ENCODE measurements at places on chromosomes 1 and 21. TPM values are rescaled to one million over a fixed set of nuclear protein-coding genes. Genes with fewer than 3 reads are reported as not detected.

The PBX1 gene
- total RNA-seq = 7.9 TPM

The LRRC39 gene
- not detected for total RNA-seq

DNA sequence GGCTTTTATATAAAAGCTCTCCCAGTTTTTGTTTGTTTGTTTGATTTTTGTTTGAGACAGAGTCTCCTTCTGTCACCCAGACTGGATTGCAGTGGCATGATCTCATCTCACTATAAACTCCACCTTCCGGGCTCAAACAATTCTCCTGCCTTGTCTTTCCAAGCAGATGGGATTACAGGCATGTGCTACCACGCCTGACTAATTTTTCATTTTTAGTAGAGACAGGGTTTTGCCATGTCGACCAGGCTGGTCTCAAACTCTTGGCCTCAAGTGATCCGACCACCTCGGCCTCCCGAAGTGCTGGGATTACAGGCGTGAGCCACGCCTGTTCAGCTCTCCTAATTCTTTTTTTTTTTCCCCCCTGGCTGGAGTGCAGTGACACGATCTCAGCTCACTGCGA lies 4.4 kb downstream of the PCAT6 start:
- no peaks in the 10 kb centered on the region for H3K36me3 ChIP-seq
- no peaks in the 10 kb centered on the region for H3K4me1 ChIP-seq
- no peak overlapping the region for H3K4me3 ChIP-seq
- DNase-seq = no peak
- H3K27ac ChIP-seq = no peak overlapping the region

DNA sequence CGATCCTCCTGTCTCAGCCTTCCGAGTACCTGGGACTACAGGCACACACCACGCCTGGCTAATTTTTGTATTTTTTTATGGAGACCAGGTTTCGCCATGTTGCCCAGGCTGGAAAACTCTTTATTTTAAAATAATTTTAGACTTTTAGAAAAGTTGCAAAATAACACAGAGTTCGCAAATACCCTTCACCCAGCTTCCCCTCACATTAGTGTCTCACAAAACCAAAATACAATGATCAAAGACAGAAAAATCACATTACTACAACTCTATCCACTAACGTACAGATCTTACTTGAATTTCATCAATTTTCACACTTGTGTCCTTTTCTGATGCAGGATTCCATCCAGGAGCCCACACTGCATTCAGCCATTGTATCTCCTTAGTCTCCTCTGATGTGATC lies 58.8 kb upstream of the ERRFI1 start:
- H3K27ac ChIP-seq = no peak overlapping the region
- no peak overlapping the region for H3K4me3 ChIP-seq
- no peaks in the 10 kb centered on the region for H3K36me3 ChIP-seq
- no peaks in the 10 kb centered on the region for H3K4me1 ChIP-seq
- H3K27me3 ChIP-seq = no peaks in the 10 kb centered on the region

DNA sequence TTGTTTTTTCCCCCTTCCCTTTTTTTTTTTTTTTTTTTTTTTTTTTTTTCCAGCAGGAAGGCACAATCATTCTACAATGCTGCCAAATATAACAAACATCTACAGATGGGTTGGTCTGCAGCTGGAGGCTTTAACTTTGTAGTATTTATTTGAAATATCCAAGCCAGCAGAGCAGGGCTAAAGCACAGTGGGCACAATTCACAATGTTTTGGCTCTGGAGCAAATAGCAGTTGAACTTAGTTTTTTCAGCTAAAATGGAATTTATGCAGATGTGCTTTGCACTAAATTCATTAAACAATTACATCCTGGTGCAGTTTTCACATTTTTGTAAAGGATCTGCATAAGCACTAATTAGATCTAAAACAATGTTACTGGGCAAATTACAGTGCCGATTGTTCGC lies 39.8 kb upstream of the ZBTB18 start:
- DNase-seq = no peak
- no peaks in the 10 kb centered on the region for H3K36me3 ChIP-seq
- H3K4me3 ChIP-seq = no peak overlapping the region
- H3K27me3 ChIP-seq = no peaks in the 10 kb centered on the region

DNA sequence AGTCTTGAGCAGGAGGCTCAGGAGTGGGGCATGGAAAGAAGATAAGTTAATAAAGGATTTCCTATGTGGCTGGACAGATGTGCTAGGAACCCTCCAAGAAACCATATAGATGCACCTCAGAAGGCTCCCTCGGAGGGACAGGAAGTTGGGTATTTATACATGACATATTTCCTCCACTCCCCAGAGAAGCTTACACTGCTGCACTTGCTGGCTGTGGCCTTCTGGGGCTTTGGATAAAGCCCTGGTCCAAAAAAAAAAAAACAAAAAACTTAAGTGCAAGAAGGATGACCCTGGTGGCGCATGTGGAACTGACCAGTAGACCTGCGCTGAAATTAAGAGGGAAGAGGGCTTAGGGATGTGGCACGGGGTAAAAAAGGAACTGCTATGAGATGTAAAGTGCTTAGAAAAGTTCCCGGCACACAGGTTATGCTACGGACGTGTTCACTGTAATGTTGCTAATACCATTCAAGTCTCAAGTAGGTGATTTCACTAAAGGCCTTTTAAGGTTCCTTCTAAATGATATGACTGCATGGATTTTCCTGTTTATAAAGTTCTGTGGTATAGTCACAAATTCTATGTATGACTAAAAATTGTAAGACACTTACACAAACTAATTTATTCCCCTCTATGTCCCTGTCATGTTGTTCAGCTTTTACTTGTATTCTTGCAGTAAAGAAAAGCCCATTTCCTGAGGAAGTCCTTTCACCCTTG lies 253.6 kb downstream of the HMCN1 start:
- H3K36me3 ChIP-seq = no peaks in the 10 kb centered on the region
- no peaks in the 10 kb centered on the region for H3K27me3 ChIP-seq
- H3K27ac ChIP-seq = no peak overlapping the region
- no peak overlapping the region for H3K4me3 ChIP-seq
- H3K4me1 ChIP-seq = no peaks in the 10 kb centered on the region

DNA sequence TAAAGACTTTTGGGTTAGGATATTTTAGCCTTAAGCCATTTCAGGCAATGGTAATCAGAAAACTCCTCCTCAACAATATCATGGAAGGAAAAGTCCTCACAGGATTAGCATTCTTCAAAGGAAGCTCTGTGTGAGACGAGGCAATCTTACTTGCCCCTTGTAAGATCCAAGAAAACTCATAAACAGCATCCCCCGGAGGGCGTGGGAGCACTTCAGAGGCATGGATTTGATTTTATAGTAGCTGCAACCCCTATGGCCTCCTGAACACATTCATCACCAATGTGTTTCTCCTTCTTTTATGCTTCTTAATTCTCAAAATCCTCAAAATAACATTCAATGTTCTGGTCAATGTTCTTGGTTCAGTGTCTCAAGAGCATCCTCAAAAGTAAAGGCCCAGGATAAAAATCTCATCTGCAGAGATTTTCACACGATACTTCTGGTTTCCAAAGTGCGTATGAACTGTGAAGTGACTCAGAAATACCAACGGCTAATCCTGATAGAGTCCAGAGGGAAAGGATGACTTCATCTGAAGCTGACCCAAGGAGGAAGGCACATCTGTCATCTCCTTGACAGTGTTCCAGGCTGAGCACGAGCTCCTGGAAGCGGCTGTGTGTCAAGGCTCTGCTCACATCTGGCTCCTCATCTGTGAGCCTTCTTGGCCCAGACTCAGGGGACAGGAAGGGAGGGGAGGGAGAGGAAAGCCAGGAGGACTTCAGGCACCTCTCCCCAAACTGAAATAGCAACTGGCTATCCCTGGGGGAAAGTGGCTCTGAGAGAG lies 49.3 kb upstream of the PSEN2 start:
- no peak overlapping the region for H3K27ac ChIP-seq
- H3K4me1 ChIP-seq = no peaks in the 10 kb centered on the region
- no peaks in the 10 kb centered on the region for H3K36me3 ChIP-seq

DNA sequence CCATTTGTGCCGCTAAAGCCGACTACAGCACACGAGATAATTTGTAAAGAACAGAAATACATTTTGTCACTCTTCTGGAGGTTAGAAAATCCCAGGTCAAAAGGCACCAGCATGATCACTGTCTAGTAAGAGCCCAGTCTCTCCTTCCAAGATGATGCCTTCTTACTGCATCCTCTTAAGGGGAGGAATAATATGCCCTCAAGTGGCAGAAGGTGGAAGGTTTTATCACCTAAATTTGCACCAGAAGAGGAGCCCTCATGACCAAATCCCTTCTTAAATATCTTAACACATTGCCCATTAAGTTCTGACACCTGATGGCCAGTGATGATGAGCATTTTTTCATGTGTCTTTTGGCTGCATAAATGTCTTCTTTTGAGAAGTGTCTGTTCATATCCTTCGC lies 326.7 kb upstream of the RGS18 start:
- H3K4me1 ChIP-seq = no peaks in the 10 kb centered on the region
- DNase-seq = no peak
- H3K36me3 ChIP-seq = no peaks in the 10 kb centered on the region
- no peaks in the 10 kb centered on the region for H3K27me3 ChIP-seq
- no peak overlapping the region for H3K4me3 ChIP-seq

GRCh38 chr1:23168079-23168444 lies 594 bp downstream of the LUZP1 start:
- H3K27ac ChIP-seq = peak overlapping the region; percentile 67
- no peaks in the 10 kb centered on the region for H3K27me3 ChIP-seq
- peak; percentile 55 for DNase-seq
- H3K4me1 ChIP-seq = peaks cover 5% of the 10 kb centered on the region
- H3K4me3 ChIP-seq = peak overlapping the region; percentile 86

- DNase-seq = no peak
- no peak overlapping the region for H3K27ac ChIP-seq
- no peaks in the 10 kb centered on the region for H3K4me1 ChIP-seq
- no peaks in the 10 kb centered on the region for H3K27me3 ChIP-seq
- H3K36me3 ChIP-seq = no peaks in the 10 kb centered on the region
Observed at GRCh38 chr1:172351754-172352161, 68.7 kb upstream of the C1orf105 start.

DNA sequence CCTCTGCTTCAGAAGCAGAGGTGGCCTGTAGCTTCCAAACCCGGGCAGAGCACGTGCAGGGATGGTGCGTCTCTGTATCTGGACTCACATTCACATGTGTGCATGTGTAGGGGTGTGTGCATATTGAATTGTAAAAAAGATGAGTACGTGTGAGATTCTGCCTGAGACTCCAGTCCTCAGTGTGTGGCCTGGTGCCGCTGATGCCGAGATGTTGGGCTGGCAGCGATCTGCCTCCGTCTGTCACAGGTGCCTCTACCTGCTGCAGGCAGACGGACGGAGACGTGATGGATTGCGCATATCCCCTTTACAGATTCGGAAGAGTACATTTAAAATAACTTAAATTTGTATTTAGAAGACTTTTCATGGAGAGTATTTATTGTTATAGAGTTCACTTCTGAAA lies 53.6 kb downstream of the ADARB1 start:
- no peaks in the 10 kb centered on the region for H3K4me1 ChIP-seq
- no peaks in the 10 kb centered on the region for H3K27me3 ChIP-seq
- no peak for DNase-seq
- no peak overlapping the region for H3K27ac ChIP-seq
- no peak overlapping the region for H3K4me3 ChIP-seq

- DNase-seq = no peak
- H3K36me3 ChIP-seq = no peaks in the 10 kb centered on the region
- no peak overlapping the region for H3K27ac ChIP-seq
- H3K27me3 ChIP-seq = no peaks in the 10 kb centered on the region
Observed at GRCh38 chr1:12078938-12079861, 16.1 kb downstream of the TNFRSF8 start.

DNA sequence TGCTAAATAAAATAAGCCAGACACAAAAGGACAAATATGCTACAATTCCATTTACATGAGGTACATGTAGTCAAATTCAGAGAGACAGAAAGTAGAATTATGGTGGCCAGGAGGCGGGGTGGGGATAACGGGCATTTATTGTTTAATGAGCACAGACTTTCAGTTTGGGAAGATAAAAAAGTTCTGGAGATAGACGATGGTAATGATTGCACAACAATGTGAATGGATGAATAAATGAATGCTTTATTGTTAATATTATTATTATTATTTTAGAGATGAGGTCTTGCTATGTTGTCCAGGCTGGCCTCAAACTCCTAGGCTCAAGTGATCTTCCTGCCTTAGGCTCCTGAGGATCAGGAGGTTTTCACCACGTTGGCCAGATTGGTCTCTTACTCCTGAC lies 122.0 kb downstream of the LHX4 start:
- no peaks in the 10 kb centered on the region for H3K27me3 ChIP-seq
- H3K4me1 ChIP-seq = no peaks in the 10 kb centered on the region
- H3K36me3 ChIP-seq = no peaks in the 10 kb centered on the region
- H3K4me3 ChIP-seq = no peak overlapping the region
- no peak overlapping the region for H3K27ac ChIP-seq

GRCh38 chr1:112628516-112628915 lies 8.9 kb downstream of the CAPZA1 start:
- H3K27me3 ChIP-seq = no peaks in the 10 kb centered on the region
- H3K4me1 ChIP-seq = no peaks in the 10 kb centered on the region
- no peak for DNase-seq
- H3K36me3 ChIP-seq = no peaks in the 10 kb centered on the region
- H3K27ac ChIP-seq = no peak overlapping the region
- H3K4me3 ChIP-seq = no peak overlapping the region

DNA sequence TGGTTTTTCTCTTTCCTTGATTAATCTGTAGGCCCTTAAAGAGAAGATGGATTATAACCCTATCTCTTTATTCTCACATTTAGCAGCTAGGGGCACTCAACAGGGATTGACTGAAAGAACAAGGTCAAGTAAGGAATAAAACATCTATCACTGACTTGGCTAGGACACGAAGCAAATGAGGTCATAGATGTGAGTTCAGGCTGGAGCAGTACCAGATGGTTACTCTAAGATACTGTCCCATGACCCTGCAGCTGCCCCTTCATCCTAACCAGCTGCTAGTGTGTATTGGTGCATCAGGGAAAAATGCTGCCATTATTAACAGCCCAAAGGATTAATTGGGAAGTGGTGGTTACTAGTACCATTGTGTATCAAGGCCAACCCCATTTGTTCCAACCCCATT lies 221.9 kb downstream of the CTH start:
- H3K36me3 ChIP-seq = no peaks in the 10 kb centered on the region
- no peak overlapping the region for H3K27ac ChIP-seq
- no peak overlapping the region for H3K4me3 ChIP-seq
- no peak for DNase-seq
- no peaks in the 10 kb centered on the region for H3K4me1 ChIP-seq
- H3K27me3 ChIP-seq = no peaks in the 10 kb centered on the region

DNA sequence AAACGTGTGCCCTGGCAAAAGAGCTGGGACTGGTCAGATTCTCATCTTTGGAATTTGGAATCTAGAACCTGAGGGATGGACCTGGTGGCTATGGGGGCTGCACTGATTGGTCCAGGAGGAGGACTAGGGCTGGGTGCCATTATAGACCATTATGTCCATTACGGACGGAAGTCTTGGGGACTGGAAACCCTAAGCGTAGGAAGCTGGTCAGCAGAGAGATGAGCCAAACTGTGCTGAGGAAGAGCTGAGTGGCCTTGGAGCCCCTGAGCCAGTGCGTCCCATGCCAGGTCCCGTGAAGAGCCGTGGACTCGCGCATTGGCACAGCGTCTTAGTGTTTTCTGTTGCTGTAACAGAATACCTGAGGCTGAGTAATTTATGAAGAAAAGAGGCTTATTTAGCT lies 10.0 kb downstream of the MRAP start:
- peaks cover 5% of the 10 kb centered on the region for H3K36me3 ChIP-seq
- no peak overlapping the region for H3K4me3 ChIP-seq
- H3K27ac ChIP-seq = no peak overlapping the region
- no peaks in the 10 kb centered on the region for H3K27me3 ChIP-seq
- no peak for DNase-seq

- H3K4me3 ChIP-seq = no peak overlapping the region
- no peaks in the 10 kb centered on the region for H3K4me1 ChIP-seq
- H3K27me3 ChIP-seq = no peaks in the 10 kb centered on the region
- DNase-seq = no peak
- no peaks in the 10 kb centered on the region for H3K36me3 ChIP-seq
- H3K27ac ChIP-seq = no peak overlapping the region
Observed at GRCh38 chr1:157842939-157843338, 1.3 kb upstream of the CD5L start.
